Foreskin keratinocyte (primary cell): ENCODE measurements at places on chromosomes 5 and 9. TPM values are rescaled to one million over a fixed set of nuclear protein-coding genes. Genes with fewer than 3 reads are reported as not detected.

GRCh38 chr9:118536153-118536552, 832.0 kb downstream of the TLR4 start:
- DNase-seq = no peak

DNA sequence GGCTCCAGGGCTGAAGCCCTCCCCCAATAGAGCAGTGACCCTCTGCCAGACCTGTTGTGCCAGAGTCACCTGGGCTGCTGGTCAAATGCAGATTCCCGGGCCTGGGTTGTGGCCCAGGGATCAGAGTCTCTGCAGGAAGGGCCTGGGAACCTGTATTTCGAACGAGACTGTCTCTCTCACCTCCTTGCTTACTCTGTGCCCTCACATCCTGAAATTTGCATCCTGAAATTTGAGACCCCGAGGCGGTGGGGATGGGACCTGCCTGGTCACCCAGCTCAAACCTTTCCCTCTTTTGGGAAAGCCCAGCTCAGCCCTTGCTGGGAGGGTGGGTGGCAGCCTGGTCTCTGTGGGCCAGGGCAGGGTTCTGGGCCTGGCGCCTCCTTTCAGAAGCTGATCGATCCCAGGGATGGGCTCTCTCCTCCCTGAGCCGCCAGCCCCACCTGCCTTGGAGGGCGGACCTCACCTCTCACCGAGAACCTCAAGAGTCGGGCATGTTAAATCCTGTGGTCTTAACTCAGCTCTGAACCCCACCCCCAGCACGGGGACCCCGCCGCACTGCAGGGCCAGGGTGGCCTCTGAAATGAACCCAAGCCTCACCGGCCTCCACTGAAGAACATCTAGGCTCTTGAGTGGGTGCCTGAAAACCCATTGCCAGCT, 44.0 kb upstream of the IER5L start:
- DNase-seq = no peak

- DNase-seq = no peak
These were observed 142.2 kb downstream of the DCP2 start for GRCh38 chr5:113118765-113119164.

DNA sequence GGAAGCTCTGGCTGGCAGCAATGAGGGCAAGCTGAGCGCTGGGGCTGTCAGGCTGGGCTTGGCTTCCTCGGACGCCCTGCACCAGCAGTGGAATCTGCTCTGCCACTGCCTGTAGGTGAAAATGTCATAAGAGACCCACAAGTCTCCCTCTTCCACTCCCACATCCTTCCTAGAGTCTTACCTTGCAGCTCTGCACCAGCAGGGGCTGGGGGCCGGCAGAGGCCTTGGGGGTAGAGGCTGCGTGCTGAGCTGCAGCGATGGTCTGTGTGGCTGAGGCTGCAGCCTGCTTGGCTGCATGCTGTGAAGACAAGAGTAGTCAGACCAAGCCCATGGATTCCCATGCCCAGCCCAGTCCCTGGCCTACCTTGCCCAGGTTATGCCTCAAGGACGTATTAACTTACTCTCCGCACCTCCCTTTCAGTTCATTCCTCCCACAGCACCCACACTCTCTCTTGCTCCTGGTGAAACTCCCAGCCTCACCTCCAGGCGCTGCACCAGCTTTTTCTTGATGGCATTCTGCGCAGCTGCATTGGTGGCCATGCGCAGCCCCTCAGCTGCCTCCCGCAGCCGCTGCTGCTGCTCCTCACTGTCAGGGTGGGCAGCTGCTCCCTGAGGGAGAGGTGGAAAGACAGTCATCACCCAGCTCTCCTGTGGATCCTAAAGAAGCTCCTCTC, 17.3 kb downstream of the TLN1 start:
- no peak for DNase-seq

DNA sequence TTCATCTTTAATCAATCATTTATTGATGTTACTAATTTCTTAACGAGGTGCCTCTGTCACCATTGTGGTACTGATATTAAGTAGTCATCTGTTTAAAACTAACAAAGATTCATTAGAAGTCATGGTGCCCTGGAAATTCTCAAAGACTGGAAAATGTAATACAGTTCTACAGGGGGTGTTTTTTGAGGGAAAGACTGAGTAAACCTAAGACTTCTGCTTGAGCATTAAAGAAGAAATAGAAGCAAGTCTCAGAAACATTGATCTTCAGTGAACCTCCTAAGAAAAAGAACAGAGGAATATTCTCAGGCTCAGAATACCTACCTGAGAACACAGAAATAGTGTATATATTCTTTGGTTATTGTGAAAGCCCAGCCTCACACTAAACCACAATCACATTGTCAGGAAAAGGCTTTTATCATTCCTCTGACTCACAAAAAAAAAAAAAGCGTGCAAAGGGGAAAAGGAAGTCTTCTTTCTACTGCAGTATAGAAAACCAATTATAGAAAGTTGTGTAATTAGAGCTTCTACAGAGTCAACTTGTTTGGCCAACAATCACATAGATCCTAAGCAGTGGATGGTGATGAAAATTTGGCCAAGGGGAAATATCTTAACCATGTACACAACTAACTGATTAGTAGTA, 60.8 kb downstream of the HINT1 start:
- DNase-seq = peak; percentile 24

The PCDH12 gene
- 0.01 and 0.02 TPM in 2 replicates for polyA plus RNA-seq

- no peak for DNase-seq
These were observed 220.6 kb downstream of the TAF11L14 start for GRCh38 chr5:17854901-17855300.

The NEUROG1 gene
- polyA plus RNA-seq = not detected in 2 replicates
